ENCODE measurements at places on chromosomes 3 and 15.

DNA sequence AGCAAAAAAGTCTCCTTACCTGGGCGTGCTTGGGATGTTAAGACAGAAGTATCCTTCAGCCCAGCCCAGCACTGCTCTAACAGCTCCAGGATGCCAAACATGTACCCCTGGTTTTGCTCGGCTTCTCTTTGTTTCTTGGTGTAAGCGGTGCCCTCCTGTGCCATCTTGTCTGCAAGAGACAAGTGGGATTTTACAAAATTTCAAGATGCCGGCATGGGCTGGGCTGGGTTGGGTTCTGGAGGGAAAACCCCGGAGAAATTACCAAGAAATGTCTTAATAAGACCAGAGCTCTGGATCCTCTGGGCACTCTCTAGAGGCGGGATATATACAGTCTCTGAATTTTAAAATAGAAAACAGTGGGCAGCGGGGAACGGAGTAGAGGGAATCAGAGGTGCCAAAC lies 4.6 kb upstream of the SOX14 start:
- DNase-seq: no peak

DNA sequence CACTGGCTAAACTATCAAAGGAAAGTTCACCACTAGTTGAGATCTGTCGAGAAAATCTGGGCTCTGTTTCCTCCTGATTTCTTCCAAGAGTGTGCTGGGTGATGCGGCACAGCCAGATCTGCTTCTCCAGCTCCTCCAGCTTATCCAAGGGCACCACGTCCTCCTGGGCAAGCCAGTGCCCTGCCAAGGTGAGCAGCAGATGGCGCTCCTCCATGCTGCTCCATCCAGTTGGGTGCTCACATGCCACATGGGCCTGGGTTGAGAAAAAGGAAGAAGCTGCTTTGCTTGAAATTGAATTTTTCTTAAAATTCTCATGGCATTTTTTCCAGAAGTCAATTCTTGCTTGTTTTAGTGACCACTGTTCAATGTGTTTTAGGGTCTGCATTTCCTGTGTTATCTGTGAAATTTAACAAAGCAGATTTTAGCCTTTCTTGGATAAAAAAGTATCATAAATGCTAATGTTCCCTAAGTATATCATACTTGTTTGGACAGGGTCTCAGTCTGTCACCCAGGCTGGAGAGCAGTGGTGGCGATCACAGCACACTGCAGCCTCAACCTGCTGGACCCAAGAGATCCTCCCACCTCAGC lies 47.3 kb downstream of the EIF3J start:
- DNase-seq: peak; percentile 45

DNA sequence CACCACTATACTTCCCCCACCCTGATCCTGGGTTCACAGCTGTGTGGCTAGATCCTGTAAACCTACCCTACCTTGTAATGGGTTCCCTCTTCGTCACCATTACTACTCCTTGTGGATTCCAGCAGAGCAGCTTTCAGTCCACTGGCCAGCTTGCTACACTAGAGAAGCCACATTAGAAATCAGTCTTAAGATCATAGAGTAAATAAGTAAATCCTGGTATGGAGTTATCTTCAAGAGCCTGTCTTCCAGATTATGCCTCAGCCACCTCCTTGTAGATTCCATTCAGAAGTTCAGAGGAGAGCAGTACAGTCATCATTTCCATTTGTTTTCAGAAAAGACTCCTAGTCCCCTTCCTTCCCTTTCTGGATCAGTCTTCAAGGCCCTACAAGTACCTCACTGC lies 123.7 kb downstream of the ALDH1A2 start:
- DNase-seq: no peak

GRCh38 chr3:10445561-10446175 lies 59.7 kb downstream of the ATP2B2 start:
- peak; percentile 29 for DNase-seq

GRCh38 chr3:132236701-132237651 lies 80.2 kb upstream of the ACP3 start:
- no peak for DNase-seq

DNA sequence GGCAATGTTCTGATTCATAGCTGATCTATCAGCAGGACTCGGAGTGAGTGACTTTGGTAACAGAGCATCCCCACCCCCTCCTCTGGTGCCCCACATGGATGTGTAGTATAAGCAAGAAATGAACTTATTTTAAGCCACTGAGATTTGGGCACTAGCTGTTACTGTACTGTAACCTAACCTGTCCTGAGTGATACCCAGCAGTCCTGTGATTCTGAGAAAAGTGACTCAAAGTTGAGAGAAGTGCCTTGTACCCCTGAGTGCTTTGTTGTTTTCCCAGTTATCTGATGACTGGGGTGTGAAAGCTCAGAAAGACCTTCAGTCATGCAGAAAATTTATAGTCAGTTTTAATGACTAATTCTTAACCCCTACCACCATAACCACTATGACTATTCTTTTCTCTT lies 439.9 kb upstream of the RBMS3 start:
- DNase-seq: no peak

DNA sequence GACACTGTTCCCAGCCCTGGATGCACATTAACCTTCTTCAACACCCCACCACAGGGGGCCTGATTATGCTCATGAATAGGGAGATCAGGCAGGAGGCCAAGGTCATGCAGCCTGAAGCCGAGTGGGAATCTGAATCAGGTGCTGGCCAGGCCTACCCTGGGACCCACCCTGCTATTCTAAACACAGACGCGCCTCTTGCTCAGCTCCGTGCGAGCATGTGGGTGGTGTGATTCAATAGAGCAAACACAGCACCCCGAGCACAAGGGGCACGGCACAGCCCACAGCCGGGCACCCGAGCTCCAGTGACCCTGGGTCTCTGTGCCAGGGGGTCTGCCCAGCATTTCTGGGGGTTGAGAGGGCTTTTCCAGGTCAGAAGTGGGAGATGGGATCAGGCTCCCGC lies 24.6 kb upstream of the GRIP2 start:
- DNase-seq: no peak

GRCh38 chr3:133928136-133928893 lies 32.6 kb upstream of the RAB6B start:
- no peak for DNase-seq

GRCh38 chr3:40333416-40333815 lies 23.9 kb downstream of the EIF1B start:
- DNase-seq: no peak

GRCh38 chr3:111937871-111938270 lies 41.0 kb upstream of the ABHD10 start:
- DNase-seq: no peak

- no peak for DNase-seq
These were observed 85.0 kb downstream of the CCNL1 start for GRCh38 chr3:157074981-157075380.

DNA sequence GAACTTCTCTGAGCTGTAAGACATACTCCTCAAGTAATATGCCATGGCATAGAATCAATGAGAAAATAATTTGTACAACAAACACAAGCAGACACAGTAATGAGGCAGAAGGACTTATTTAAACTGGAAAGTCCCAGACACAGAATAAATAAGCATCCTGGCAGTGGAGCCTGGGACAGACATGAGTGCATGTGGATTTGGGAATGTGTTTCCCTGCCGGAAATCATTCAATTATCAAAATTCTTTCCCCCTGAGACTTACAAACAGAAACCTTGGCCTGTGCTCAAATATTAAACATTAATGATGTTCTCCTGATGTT lies 520.1 kb downstream of the ROBO1 start:
- DNase-seq: peak; percentile 30

- DNase-seq: peak; percentile 56
These were observed 12.5 kb downstream of the MAPK6 start for GRCh38 chr15:52031556-52031955.

GRCh38 chr3:50450209-50450921 lies 53.1 kb downstream of the CACNA2D2 start:
- DNase-seq: peak; percentile 71

DNA sequence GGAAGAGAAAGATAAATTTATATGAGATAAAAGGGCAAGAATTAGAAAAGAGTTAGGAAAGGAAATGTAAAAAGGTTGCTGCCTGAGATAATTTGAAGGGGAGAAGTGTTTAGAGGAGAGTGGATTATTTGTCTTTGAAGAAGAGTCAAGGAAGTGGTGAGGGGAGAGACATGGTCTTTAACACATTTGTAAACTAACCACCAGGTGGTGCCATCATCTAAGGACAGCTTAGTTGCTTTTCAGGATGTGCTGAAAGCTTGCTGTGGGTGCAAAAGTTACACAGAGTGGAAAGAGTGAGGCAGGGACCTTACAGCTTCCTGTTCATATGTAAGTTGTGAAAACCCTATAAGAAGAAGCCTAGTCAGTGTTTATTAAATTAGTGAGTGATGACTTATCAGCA lies 114.1 kb upstream of the DNAJC19 start:
- no peak for DNase-seq

- no peak for DNase-seq
These were observed 336.5 kb downstream of the PTPRG start for GRCh38 chr3:61897848-61898247.

DNA sequence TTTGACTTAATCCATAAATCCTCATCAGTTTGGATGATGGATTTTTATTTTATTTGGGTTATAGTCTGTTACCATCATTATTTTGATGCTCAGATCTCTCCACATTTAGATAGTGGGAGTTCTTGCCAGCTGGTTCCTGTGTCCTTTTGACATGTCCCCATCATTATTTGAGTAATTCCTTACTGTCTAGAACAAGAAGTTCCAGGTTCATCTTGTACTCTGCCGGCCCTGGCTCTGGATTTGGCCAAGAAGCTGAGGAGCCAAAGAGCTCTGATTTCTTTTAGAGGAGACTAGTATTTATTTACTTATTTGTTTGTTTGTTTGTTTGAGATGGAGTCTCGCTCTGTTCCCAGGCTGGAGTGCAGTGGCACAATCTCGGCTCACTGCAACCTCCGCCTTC lies 54.3 kb downstream of the PTPRG start:
- no peak for DNase-seq

- DNase-seq: peak; percentile 44
These were observed 10.6 kb upstream of the SLC25A36 start for GRCh38 chr3:140931016-140931454.

- no peak for DNase-seq
These were observed 781.2 kb upstream of the NR2F2 start for GRCh38 chr15:95549168-95549738.

- peak; percentile 88 for DNase-seq
These were observed 119.8 kb upstream of the ALDH1A3 start for GRCh38 chr15:100759698-100760356.

DNA sequence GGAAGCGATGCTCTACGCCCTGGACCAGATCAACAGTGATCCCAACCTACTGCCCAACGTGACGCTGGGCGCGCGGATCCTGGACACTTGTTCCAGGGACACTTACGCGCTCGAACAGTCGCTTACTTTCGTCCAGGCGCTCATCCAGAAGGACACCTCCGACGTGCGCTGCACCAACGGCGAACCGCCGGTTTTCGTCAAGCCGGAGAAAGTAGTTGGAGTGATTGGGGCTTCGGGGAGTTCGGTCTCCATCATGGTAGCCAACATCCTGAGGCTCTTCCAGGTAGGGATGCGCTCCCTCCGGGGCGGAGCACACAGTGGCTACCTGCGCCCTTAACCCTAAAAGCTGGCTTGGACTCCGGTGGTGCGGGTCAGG lies 698 bp downstream of the GRM7 start:
- no peak for DNase-seq

- peak; percentile 31 for DNase-seq
These were observed 30.2 kb upstream of the ADAMTS9 start for GRCh38 chr3:64717872-64718613.

DNA sequence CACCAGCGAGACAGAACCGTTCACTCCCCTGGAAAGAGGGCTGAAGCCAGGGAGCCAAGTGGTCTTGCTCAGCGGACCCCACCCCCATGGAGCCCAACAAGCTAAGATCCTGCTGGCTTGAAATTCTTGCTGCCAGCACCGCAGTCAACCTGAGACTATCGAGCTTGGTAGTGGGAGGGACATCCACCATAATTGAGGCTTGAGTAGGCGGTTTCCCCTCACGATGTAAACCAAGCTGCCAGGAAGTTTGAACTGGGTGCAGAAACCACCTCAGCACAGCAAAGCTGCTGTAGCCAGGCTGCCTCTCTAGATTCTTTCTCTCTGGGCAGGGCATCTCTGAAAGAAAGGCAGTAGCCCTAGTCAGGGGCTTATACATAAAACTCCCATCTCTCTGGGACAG lies 151.0 kb downstream of the MBNL1 start:
- DNase-seq: no peak

GRCh38 chr15:78767331-78767951 lies 43.8 kb downstream of the ADAMTS7 start:
- DNase-seq: no peak

DNA sequence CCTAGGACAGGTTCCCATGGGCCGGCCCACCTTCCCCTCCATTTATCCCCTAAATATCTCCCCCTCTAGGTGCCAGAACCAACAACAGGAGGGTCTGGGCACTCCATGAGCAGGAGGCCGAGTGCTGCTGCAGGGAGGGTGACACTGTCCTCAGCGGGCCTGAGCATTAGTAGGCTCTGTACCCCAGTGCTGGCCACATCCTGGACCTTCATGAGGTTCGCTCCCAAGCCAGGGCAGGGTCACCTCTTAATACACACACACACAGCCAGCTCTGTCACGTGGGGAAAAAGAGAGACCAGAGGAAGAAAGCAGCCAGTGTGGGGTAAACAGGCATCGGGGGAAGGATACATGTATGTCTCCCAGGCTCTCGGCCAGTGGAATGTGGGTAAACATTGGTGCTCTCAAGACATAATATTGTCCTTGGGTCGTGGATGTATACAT lies 27.9 kb upstream of the SEMA3F start:
- DNase-seq: no peak

DNA sequence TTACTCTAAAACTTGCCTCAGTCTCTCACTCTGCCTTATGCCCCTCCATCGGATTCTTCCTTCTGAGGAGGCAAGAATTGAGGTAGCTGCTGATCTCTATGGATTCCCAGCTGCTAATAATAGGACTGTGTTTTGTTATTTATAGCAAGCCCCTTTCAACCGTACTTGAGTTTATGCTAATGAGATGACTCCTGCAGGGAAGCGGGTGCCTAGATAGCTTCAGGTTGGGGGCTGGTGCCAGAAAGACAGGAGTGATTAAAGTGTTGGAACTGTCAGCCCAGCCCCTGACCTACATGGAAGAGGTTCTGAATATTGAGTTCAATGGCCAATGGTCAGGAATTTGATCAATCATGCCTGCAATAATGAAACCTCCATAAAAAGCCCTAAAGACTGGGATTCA lies 21.8 kb upstream of the LIMD1 start:
- no peak for DNase-seq

DNA sequence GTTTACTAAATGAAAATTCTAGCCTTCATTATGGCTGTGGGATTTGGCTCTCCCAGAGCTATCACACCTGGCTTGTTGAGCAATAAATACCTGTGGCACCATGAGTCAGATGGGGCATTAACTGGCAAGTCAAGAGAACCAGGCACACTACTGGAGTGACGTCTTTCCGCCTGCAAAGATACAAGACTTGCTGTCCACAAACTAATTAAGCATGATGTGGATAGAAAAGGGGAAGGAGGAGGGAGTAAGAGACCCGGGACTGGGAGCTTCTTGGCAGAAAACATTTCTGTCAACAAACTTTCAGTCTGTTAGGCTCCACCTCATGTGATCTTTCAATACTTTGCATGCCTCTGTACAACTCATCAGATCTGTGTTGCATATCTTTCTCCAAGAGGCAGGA lies 56.5 kb downstream of the CLDN1 start:
- DNase-seq: peak; percentile 31

GRCh38 chr15:60661080-60661645 lies 182.2 kb upstream of the ICE2 start:
- DNase-seq: peak; percentile 41

GRCh38 chr3:5160321-5160720 lies 27.2 kb upstream of the EDEM1 start:
- no peak for DNase-seq

GRCh38 chr3:127794402-127794801 lies 27.9 kb downstream of the MGLL start:
- no peak for DNase-seq

GRCh38 chr15:77786956-77787355 lies 154.2 kb upstream of the LINGO1 start:
- DNase-seq: no peak
